Myocyte (in vitro differentiated cells): ENCODE measurements at places on chromosomes 13 and 19.

GRCh38 chr13:110346661-110347067, 39.6 kb downstream of the COL4A2 start:
- no peak for DNase-seq

GRCh38 chr13:50714891-50715290, 128.6 kb downstream of the DLEU7 start:
- DNase-seq: no peak

DNA sequence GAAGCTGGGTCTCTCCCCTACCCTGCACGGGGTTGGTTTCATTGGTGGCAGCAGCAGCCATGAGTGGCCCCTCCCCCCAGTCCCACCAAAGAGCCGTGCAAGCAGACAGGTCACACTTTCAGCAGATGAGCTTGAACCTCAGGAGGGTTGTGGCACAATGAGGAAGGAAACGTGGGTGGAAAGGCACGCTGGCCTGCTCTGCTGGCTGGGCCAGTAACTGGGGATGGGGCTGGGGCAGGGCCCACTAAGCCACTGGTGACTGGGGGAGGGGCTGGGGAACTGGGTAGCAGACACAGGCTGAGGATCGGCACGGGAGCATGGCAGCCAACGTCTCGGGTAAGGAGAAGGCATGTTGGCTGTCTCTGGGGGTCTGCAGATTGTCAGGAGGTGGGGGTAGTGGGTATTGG, at the start of gene P2RY11:
Gene P2RY11 (plus strand): TSS at position 289 of the 407 bp plus-strand sequence. CDS start 29 bp downstream, at position 318.
- no peak for DNase-seq

GRCh38 chr13:89856512-89856911, 1491.0 kb upstream of the MIR17HG start:
- DNase-seq: no peak

DNA sequence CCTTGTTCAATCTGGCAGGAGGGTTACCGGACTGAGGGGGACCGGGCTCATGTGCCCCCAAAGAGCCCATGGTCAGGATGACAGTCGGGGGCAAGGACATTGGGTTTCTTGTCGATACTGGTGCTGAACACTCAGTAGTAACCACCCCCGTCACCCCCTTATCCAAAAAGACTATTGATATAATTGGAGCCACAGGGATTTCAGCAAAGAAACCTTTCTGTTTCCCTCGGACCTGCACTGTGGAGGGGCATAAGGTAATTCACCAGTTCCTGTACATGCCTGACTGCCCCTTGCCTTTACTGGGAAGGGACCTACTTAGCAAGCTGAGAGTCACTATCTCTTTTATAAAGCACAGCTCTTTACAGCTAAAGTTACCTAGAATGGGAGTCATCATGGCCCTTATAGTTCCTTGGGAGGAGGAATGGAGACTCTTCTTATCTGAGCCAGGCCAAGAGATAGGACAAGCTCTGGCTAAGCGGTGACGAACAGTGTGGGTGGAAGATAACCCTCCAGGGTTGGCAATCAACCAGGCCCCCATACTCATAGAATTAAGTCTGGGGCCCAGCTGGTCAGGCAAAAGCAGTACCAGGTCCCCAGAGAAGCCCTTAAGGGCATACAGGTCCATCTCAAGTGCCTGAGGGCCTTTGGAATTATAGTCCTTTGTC, 603.7 kb downstream of the UQCRFS1 start:
- no peak for DNase-seq

- no peak for DNase-seq
These were observed 19.3 kb upstream of the KIR3DL3 start for GRCh38 chr19:54704928-54705327.

- DNase-seq: no peak
These were observed 924 bp downstream of the RGCC start for GRCh38 chr13:41458187-41458760.

DNA sequence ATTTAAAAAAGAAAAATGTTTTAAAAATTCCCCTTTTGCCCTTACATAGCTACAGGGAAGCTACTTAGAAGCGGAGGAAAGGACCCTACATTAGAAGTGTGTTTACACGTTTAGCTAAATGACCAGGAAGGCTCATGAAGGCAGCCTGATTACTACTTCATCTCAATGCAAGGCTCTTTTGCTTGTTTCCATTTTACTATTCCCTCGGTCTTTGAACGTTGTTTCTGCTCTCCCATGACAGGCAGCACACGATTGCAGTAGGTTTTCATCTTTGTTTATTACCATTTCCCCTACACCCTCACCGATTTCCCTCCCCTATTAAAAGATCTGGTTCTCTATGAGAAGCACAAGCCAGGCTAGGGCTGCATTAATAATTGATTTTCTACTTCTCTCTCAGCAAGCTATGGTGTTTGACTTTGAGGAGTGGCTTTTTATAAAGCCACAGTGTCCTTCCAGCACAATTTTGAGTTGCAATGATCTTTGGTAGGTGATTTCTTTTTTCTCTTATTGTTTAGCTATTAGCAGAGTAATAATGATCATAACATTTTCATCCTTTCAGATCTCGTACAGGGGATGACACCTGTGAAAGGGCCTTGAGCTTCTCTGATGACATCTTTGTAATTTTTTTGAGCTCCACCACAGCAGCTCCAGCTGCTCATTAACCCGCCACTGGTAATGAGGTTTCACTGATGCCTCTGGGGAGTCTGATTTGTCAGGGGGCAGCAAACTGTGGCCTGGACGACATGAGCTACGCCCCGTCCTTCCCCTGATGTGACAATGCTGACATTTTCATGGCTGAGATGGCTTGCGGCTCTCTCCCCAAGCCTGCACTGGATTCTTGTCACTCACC, 670.3 kb downstream of the UQCRFS1 start:
- DNase-seq: no peak
